ENCODE measurements at places on chromosomes 6 and 20.
A peak's percentile ranks its signal among the peaks of the same experiment; 100 is the strongest.

DNA sequence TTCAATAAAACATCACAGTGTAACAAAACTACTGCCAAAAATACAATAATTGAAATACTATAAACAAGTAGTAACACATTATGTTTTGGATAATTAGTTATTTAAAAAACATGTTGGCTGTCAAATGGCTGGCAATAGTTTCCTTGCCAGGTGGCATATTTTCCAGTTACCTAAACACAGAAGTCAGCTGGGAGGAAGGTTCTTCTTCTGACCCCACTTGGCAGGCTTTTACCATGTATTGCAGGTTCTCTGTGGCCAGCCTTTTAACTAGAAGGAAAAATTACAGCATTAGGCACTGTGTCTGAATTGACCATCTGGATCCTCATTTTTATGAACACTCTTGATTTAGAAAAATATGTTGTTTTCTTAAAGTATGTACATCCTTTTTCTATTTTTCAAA lies 131.4 kb downstream of the MMS22L start:
- DNase-seq = no peak

DNA sequence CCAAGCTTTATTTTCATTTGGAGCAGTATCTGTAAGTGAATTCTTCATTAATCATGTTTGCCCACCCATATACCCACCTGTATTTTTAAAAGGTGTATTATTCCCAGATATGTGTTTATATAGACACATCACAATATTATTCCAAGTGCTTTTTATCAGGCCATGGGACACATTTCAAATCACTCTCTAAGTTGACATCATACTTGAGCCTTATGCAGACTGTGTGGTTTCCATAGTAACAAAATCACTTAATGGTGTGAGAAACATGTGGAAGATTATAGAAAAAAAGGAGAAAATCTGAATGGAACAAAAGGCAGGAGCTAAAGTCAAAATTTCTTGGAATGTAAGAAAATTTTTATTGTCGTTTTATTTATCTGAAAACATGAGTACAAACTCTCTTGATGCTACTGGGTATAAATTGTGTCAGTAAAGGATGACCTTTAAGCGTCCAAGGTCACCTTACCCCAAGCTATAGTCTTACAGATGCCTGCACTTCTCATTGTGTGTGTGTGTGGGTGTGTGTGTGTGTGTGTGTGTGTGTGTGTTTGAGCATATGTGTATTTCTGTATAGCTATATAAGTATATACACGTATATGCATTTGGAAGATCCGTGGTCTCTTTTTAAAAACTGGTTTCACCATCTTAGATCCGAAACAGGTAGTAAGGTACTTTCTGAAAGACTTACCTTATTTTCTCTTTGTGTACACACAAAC lies 79.8 kb upstream of the CCN6 start:
- DNase-seq = no peak

DNA sequence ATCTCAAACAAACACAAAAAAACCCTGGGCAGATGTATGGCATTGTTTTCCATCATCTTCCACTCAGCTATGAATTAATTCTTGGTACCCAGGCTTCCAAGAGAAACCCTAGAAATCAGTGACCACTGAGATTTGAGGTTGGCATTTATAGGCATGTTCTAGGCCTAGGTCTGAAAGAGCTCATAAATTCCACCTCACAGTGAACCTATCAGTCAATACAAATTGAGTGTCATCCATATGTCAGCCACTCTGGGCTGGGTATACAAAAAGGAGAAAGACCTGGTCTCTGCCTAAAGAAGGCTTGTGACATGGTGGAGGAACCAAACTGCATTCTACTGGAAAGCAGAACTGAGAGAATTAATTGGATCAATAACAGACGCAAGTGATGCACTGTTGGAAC lies 30.2 kb downstream of the C20orf173 start:
- DNase-seq = no peak

- DNase-seq = no peak
Measured at GRCh38 chr20:63318391-63319163, 25.6 kb downstream of the COL20A1 start.

DNA sequence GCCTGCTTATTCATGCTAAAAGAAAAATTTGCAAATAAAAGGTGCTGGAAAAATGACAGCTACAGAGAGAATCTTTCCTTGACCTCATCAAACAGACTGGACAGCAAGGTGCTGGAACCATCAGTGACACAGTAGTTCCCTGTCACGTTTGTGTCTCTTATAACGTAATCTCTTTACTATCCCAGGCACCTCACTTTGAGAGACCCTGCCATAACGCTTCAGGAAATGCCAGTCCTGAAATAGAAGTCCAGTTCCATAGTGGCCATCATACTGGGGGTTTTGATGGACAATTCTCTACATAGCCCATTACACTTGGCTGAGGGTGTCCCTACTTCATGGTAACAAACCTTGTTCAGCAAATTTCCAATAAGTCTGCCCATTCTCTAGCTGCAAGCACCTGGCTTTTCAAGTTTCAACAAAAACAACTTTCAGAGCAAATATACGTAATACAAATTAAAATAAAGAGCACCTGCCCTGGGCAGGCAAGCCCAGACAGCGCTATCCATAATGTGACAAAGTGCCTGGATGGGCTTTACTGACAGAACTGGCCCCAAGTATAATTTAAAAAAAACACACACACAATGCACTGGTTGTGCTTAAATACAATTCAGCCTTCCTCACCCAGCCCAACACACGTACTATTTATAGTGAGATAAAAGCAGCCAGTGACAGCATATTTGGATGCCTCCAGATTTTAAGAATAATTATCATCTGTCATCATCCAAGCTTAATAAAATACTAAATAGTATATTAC lies 38.7 kb downstream of the CNKSR3 start:
- DNase-seq = no peak

DNA sequence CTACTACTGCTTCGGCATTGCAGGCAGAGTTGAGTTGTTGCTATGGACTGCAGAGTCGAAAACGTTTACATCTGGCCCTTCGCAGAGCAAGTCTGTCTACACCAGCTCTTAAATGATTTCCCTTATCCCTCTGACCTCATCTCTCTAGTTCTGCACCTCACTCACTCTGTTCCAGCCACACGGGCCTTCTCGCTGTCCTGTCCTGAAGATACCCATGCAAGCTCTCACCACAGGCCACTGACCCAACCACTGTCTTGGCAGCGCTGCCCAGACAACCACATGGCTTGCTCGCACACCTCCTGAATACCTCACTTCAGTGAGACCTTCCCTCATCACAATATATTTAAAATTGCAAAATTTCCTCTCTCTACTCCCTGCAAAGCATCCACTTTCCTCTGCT lies 31.4 kb downstream of the B4GALT5 start:
- DNase-seq = no peak

- DNase-seq = no peak
Measured at GRCh38 chr6:53692172-53692571, 26.6 kb upstream of the KLHL31 start.

DNA sequence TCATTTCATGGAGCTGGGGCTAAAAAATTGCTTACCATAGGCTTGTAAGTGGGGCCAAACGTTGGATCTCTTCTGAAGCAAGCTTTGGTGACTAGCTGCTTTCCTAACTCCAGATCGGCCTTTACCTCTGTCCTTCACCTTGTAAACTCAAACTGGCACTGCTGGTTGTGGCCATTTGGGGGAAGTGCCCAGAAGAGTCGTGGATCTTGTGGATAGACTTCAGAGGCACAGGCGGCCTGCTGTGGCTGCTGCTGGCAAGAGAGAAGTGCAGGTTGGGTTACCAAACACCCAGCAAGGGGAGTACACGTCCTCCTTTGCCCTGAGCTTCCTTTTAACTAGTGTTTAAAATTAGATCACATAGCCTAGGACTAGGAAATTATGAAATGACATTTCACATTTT lies 36.8 kb upstream of the KLHL31 start:
- no peak for DNase-seq

- peak; percentile 66 for DNase-seq
Measured at GRCh38 chr6:39166189-39166911, 51.4 kb upstream of the SAYSD1 start.

DNA sequence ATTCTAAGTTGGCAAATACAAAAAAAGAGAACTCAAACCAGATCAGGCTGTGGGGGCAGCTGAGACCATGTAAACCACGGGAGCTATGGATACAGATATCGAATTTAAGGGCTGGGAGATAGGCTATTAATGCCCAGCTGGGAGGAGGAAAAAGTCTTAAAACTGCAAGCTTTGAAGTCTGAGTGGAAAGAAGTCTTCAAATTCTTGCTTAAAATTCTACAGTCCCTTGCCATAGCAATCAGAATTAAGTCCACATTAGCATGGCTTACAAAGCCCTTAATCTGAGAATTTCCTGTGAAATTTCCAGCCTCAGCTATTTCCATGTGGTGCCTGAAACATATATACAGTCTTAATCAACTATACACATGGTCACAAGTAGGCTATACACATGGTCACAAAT lies 465.0 kb upstream of the HSF2 start:
- DNase-seq = no peak

- no peak for DNase-seq
Measured at GRCh38 chr6:94270091-94270948, 851.0 kb upstream of the EPHA7 start.

- no peak for DNase-seq
Measured at GRCh38 chr6:21317642-21318041, 275.9 kb upstream of the SOX4 start.

DNA sequence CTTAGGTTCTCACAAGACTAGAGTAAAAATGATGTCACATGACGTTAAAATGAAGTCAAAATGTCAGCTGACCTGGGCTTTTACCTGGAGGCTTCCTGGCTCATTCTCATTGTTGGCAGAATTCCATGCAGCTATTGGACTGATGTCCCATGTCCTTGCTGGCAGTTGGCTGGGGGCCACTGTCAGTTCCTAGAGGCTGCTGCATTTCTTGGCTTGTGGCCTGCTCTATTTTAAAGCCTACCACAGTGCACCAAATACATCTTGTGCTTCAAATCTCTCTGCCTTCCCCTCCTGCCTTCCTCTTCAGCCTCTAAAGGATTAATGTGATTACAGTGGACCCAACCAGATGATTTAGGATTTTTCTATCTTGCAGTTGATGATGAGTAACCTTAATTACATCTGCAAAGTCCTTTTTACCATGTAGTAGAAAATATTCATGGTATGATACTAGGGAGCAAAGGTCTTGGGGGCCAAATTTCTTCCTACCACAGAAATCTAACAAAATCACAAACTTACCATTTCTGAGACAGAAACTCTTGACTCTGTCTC lies 81.9 kb downstream of the FIG4 start:
- DNase-seq = no peak

DNA sequence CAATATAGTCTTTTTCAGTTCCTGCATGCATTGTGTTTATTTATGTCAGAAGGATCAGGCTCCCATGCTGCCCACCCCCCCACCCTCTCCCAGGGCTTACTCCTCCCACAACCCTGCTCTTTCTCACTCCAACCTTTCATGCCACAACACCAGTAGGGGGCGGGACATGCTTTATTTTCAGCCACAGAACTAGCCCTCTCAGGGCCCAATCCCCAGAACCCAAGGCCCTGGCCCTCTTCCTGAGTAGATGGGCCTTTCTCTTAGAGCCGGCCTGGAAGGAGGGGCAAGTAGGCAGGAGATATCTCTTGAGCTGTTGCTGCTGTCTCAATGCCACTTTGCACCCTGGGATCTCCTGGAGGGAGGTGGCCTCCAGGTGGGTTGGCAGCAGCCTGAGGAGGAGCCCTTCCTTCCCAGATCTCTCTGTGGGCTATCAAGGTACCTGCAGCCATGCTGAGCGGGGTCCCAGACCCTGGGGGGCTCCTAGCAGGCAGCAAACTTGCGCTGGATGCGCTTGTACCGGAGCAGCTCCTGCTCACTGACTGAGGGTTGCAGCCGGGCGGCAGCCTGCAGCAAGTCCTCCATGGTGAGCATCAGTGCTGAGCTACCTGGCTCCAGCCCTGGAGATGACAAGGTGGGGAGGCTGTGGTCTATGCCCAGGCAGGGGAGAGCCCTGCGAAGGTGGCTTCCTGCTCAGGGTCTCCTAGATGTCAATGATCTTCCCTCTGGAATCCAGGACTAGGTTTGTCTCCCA lies 3.5 kb downstream of the GNMT start:
- no peak for DNase-seq
